ENCODE measurements at places on chromosomes 11 and 22.

- DNase-seq: no peak
Observed at GRCh38 chr11:96159968-96160367, 183.0 kb downstream of the MAML2 start.

GRCh38 chr11:111302298-111302697, 4.0 kb downstream of the POU2AF3 start:
- DNase-seq: no peak

DNA sequence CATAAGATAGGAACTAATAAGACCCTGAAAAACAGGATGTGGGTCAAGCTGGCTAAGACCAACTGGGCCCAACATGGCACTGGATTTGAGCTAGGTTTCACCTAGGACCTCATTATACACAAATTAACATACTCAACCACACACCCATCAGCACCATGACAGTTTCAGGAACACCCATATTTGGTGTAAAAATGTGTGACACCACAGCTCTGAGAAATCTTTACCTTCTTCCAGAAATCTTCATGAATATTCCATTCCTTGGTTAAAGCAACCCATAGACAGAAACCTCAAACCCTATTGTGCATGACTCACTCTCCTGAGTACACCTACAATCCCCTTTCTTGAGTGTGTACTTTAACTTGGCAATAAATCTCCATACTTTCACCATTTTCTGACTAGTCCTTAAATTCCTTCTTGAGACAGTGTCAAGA, 378.8 kb downstream of the DYNC2H1 start:
- peak; percentile 9 for DNase-seq

DNA sequence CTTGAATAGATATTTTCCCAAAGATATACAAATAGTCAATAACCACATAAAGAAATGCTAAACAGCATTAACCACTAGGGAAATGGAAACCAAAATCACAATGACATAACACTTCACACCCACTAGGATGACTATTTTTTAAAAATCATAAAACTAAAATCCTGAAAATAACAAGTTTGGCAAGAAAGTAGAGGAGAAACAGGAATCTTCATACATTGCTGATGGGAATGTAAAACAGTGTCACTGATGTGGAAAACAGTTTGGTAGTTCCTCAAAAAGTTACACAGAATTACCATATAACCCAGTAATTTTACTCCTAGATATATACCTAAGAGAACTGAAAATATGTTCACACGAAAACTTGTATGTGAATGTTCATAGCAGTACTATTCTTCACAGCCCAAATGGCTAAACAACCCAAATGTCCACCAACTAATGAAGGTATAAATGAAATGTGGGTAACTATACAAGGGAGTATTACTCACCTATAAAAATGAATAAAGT, 12.5 kb downstream of the PICALM start:
- DNase-seq: no peak

- DNase-seq: no peak
Observed at GRCh38 chr11:24617856-24618255, 121.0 kb downstream of the LUZP2 start.

- no peak for DNase-seq
Observed at GRCh38 chr11:69892986-69893555, 73.9 kb upstream of the FGF3 start.

DNA sequence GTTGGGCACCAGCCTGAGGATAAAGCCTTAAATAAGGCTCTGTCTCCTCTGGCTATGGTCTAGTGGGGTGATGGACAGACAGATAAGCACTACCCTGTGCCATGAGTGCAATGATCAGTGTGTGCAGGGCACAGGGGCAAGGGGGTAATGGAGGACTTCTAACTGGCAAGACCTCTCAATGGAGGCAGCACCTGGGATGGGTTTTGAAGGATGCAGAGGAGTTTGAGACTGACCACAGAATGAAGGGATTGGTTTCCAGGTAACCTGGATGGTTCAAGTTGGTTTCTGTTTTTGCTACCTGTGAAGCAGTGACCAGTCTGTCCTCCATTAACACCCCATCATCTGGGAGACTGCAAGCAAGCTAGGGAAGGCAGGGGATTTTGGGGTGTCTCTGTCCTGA, 27.8 kb upstream of the PICK1 start:
- no peak for DNase-seq

DNA sequence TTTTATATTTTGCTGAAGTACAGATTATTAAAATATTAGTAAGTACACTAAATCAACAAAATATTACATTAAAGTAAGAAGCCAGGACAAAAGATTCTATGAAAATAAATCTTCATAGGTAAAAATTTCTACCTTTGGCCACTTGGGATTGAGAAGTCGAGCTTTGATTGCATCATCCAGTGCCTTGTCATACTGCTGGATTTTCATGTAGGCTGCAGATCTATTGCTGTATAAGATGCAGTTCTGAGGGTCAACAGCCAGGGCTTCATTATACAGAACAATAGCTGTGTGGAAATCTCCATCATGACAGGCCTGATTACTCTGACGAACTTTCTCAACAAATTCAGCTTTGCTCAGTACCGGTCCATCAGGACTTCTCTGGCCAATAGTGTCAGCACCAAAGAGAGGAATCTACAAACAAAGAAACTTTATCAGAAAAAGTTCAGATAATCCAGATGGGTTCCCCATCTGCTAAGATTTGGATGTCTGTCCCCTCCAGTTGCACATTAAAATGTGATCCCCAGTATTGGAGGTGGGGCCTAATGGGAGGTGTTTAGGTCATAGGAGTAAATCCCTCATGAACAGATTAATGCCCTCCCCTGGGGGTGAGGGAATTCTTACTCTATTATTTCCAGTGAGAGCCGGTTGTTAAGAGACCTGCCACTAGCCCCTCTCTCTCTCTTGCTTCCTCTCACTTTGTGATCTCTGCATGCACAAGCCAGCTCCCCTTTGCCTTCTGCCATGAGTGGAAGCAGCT, 50.0 kb downstream of the TTC28 start:
- DNase-seq: no peak

- no peak for DNase-seq
Observed at GRCh38 chr22:25078591-25078990, 121.1 kb upstream of the CRYBB3 start.

- no peak for DNase-seq
Observed at GRCh38 chr11:783581-784015, 6.3 kb downstream of the CEND1 start.

GRCh38 chr11:57424792-57425564, 1.9 kb downstream of the SLC43A3 start:
- peak; percentile 84 for DNase-seq

DNA sequence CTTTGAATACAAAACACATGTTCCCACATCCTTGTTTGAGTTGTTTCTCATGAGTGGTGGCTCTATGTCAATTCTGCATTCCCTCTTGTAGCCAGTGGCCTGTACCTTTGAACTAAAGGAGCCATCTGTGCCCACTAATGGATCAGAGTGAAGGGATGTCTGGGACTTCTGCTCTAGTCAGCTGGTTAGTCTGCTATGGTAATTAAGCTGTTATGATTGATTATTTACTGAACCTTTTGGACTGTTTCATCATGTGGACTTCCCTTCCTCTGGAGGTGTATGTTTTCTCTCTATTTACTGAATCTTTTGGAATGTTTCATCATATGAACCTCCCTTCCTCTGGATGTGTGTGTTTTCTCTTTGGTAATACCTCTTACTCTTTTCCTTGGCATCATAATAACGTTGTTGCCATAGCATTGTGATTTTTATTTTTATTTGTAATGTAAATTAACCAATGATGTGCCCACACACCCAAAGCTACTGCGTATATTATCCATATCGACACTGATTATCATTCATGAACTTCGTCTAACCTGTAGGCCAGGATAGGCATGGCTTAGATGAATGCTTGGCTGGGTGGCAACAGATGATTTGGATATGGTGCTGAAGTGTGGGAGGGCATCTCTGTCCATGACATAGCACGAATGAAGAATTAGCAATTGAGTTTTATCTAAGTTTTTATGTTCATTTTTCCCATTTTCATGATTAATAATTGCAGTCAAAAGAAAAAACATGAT, 112.3 kb upstream of the SORL1-AS1 start:
- DNase-seq: no peak

- no peak for DNase-seq
Observed at GRCh38 chr11:44877571-44878497, 72.8 kb downstream of the TP53I11 start.

DNA sequence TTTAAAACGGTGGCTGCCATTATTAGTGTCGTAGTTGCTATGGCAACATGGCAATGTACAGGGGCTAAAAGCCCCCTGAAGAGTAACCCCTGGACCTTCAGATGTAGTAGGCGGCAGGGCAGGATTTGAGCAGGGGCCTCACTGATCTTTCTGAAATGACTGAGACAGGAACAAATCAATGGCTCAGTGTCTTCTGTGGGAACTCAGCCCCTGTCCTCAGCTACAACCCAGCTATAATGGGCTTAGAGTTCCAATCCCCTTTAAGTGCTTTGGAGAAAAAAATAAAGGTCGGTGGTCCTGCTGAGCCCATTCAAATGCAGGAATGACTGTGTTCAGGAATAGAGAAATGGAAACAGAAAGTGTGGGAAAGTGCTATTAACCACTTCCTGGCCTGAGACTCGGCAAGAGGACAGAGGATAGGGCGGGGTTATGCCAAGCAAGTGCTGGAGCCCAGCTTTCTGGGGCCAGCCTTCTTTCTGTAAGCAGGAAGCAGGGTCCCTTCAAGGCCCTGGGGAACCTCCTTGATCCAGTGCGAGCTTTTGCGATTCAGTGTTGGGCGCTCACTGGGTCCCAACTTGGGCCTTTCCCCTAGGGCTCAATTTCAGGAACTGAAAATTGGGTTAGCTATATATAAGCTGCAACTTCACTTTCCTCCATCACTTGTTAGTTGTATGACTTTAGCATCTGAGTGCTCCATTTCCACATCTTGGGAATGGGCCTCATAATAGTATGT, 6.1 kb upstream of the CD82 start:
- DNase-seq: no peak

Measured in urothelium cell line (cell line).